ENCODE measurements at places on chromosomes 12 and 14.

DNA sequence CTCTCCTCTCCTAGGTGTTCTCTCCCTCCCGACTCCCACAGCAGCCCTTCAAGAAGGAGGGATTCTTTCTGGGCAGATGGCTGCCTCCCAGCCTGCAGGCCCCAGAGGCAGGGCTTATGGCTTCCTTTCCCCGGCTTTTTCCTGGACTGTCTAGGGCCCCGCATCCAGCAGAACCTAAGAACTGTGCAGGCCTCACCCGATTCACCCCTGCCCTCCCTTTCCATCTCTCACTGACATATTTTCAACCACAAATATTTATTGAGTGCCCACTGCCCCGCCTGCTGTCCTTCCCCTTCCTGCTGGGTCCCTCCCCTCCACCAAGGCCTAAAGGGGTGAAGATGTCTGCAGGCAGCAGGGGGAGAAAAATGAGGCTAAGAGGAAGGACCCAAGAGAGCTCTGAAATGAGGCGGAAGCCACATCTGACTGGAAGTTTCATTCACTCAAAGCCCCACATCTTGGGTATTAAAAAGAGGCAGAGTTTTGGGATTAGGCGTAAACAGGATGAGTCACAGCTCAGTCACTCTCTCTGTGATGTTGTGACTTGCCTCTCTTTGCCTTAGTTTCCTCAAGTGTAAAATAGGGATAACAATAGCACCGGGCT, 2.9 kb downstream of the SCNN1A start:
- DNase-seq, result peak; percentile 62

DNA sequence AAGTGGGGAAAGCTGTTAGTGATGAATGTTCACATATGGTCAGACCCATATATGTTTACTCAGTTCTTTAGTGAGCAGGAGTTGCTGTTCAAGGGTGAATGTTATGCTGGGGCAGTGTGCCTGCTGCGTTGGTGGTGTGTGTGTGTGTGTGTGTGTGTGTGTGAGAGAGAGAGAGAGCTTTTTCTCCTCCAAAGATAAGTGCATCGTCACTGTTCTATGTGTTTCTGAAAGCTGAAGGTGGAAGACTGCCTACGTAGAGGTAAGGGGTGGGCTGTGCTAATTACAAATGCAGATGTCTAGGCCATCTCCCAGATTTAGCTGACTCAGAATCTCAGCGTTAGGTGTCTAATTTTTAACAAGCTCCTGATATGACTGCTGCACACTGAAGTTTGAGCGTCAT, 10.5 kb downstream of the GABARAPL1 start:
- DNase-seq, result no peak

DNA sequence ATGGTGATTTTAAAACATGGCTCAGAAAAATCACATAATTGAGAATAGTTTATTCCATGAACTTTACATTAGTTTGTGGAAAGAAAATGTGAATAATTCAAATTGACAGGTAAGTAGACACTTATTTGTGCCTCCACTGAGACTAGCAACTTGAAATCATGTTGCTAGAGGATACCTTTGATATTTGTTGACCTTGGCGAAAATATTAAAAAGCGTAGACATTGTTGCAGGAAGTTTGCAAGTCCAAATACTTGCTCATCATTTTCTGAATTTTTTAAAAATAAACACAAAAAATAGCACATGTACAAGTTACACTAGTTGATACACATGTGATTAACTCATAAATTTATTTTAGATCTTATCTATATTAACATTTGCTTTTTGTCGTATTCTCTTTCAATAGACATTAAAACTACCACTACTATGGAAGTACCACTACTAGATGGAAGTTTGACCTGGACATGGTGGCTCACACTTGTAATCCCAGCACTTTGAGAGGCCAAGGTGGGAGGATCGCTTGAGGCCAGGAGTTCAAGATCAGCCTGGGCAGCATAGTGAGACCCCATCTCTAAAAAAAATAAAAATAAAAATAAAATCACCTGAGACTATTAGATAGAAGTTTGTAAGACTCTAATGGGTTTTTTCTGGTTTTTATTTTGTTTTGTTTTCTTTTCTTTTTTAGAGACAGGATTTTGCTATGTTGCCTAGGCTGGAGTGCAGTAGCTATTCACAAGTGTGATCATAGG, 24.3 kb downstream of the VEZT start:
- DNase-seq, result no peak

- no peak for DNase-seq
These were observed 59.1 kb downstream of the ISCA2 start for GRCh38 chr14:74552623-74553022.

GRCh38 chr14:86673523-86673969, 1143.6 kb downstream of the FLRT2 start:
- DNase-seq, result no peak

DNA sequence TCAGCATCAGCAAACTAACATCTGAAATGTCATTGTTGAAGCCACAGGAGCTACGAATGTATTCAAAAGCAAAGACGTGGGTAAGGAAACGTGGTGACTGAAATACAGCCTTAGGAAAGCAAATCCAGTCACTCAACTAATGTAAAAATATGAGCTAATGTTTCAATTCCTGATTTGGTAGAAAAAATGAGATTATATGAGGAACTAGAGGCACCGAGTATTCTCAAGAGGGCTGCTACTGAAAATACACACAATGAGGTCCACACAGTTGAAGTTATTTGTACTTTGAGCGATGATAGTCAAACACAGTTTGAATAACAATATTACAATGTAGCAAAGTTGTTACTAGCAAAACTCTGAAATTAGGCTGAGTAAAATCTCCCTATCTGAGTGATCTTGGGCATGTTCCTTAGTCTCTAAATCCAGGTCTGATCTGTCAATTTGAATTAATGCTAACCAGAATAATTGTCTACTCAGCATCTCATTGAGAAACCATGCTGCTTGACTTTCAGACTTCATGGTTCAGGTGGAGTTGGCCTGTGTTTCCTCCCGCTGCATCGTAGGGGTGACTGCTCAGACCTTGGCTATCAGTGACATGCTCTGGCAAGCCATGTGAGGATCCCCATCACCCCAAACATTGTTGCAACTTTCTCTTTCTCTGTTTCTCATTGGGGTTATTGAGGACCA, 467.1 kb upstream of the SOX5 start:
- no peak for DNase-seq

DNA sequence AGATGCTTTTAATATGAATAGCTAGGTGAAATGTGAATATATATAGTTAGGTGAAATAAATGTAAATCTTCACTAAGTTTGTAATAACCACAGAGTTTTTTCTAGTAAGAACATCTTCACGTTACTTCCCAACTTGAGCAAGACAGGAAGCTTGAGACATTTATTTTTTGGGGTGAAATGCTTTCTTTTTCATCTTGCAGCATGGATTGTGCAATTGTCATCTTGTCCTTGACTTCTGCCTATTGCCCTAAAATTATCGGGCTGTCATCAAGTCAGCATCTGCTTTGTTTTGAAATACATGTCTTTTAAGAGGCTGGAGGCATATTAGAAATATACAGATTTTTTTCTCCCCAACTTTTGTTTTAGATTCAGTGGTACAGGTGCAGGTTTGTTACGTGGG, 433.9 kb downstream of the PCNX1 start:
- no peak for DNase-seq

GRCh38 chr14:94619297-94619696, 7.1 kb downstream of the SERPINA3 start:
- no peak for DNase-seq

DNA sequence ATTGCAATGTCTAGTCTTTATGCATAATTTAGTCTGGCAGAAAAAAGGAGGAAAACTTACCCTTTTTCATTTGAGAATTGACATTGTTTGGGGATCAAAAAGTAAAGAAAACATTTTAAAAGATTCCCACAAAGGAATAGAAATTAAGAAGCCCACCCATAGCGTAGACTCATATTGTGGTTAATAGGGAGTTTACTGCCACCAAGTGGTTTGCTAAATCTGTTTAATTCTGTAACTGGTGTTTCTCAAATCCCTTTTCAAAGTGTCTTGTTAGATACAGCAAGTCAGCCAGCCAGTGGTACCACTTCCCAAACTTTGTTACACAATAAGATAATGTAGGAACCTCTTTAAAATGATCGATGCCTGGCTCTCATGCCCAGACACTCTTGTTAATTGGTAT, 180.3 kb downstream of the IPO8 start:
- peak; percentile 5 for DNase-seq

DNA sequence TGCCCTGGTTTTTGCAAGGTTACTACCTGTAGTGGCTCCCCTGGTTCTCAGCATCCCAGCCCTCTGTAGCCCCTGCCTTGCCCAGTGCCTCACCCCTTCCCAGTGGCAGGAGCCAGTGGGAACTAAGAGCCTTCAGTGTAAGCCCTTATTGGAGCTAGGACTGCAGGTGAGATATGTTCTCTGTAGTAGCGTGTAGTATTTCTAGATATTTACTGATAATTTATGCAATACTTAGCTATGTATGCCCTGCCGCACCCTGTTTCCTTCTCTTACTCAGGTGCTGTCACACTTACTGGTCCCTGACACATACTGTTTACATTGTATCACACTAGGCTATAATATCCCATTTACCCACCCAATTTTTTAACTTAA, 3.6 kb downstream of the BMAL2 start:
- DNase-seq, result no peak

- no peak for DNase-seq
These were observed 231.2 kb downstream of the C12orf75 start for GRCh38 chr12:105561546-105562198.

GRCh38 chr12:5187136-5187535, 143.5 kb downstream of the KCNA5 start:
- DNase-seq, result no peak

DNA sequence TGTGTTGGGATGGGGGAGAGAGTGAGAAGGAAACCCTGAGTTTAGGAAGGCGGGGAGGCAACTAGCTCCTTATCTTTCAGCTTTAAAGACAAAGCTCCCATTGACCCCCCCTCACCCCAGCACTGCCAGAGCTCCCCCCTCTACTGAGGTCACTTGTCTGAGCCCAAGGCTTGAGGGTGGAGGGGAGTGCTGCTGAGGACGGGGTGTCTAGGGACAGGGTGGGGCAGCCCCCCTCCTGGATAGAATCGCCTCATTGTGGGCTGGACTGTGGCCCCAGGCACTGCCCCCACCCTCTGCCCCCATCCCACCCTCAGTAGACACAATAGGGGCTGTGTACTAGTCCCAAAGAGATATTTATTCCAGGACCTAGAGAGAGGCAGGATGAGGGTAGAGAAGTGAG, 3.0 kb downstream of the ERBB3 start:
- no peak for DNase-seq

- no peak for DNase-seq
These were observed 172.2 kb upstream of the PRICKLE1 start for GRCh38 chr12:42761601-42762350.

- DNase-seq, result no peak
These were observed at the start of gene CEP170B for GRCh38 chr14:104865081-104865630. CEP170B (plus strand) TSS chr14:104865268; CDS start chr14:104868451, 3,183 bp downstream.

GRCh38 chr14:60079723-60080122, 12.0 kb upstream of the PCNX4 start:
- no peak for DNase-seq

GRCh38 chr12:49537231-49537751, 1.5 kb upstream of the KCNH3 start:
- DNase-seq, result no peak

DNA sequence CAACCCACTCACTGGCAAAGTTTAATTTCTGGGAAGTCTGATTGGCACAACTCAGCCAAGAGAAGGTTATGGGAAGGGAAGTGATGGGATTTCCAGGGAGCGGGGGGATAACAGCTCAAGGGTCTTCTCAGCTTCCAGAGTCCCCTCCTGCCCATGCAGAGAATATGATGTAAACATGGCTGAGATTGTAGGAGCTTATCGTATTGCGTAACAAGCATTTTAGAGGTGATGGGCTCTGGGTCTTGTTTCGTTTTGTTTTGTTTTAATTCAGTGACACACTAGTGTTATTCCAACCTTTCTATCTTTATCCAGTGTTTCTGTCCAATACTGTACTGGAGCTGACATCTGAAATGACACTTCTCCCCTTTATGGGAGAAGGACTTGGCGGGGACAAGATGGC, 762.1 kb upstream of the TMEM132C start:
- DNase-seq, result no peak

DNA sequence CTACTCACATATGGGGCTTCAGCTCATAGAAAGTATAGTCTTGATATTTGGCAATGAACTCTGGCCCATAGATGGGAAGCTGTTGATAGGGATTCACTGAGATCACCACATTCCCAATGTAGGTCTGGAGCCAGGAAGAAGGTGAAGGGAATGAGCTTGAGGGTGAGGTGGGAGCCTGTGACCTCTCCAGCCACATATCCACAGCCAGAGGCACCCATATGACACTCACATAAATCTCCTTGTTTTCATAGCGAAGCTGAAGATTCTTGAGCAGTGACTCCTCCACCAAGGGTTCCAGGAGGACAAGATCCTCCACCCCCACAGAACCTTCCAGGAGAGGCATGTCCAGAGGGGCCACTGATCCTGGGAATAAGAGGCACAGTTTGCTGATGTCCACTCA, 1.9 kb downstream of the MYO1A start:
- DNase-seq, result no peak

DNA sequence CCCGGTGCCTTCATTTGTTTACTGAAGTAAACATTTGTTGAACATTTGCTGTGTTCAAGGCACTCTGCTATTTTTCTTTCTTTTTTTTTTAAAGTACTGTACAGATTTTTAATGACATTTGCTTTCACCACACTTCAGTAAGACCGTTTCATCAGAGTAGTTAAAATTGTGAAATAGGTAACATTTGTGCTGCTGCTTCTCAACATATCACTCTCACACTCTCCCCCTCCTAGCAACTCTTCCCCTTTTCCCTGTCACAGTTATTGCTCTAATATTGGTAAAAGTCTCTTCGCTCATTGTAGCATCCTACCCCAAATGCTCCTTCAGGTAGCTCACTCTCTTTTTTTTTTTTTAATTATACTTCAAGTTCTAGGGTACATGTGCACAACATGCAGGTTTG, 49.6 kb downstream of the SRGAP1 start:
- no peak for DNase-seq

DNA sequence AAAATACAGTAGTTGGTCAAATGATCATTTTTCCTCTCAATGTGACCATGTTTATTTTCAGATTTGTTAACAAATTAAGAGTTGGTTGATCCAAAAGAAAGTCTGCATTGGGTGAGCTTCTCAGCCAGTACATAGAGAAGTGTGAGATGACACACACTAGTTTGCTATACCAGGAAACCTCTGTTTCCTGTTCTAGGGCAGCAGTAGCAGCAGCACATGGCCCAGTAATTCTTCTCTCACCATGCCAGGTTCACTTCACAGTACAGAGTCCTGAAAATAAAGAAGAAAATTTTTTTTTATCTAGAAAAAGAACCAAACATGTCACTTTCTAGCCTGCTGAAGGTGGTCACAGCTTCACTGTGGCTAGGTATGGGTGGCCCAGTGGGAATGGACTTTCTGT, 250.2 kb upstream of the OR4E1 start:
- DNase-seq, result no peak

DNA sequence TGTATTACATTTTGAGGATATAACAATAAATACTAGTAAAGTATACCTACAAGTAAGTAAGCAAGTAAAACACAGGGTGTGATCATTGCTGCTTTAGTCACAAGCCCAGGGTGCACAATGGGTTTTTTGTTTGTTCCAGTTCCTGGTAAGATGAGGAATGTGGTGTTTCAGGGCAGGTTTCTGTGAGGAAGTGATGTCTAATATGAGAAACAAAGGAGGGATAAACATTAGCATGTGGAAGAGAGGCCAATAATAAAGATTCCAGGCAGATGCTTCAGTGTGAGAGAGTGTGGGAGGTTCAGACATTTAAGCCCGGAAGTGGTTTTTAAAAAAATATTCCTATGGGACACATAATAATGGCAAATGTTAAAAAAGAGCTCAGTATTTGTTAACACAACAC, 808.1 kb upstream of the USP15 start:
- DNase-seq, result no peak

GRCh38 chr12:113598815-113599406, 127.2 kb upstream of the LHX5 start:
- DNase-seq, result no peak

GRCh38 chr12:46473634-46474329, 101.2 kb upstream of the SLC38A2 start:
- peak; percentile 88 for DNase-seq

Measured in fibroblast of the conjunctiva (primary cell).